ENCODE measurements at places on chromosomes 16 and 17. TPM values are rescaled to one million over a fixed set of nuclear protein-coding genes. Genes with fewer than 3 reads are reported as not detected.

ALOX15B gene
- 5.6 TPM for total RNA-seq

SLC38A8 gene
- not detected for total RNA-seq

SULT1A2 gene
- total RNA-seq, result not detected

HP gene
- not detected for total RNA-seq

KCNAB3 gene
- 1.3 TPM for total RNA-seq

RDM1 gene
- total RNA-seq, result 0.79 TPM

ADPRM gene
- 13.2 TPM for total RNA-seq

SLC47A1 gene
- 2.2 TPM for total RNA-seq

ARL5C gene
- not detected for total RNA-seq

TNFRSF13B gene
- not detected for total RNA-seq

DNAH3 gene
- total RNA-seq, result 0.15 TPM

KCNJ2 gene
- 3.3 TPM for total RNA-seq

HOXB2 gene
- total RNA-seq, result 28.7 TPM

CBFA2T3 gene
- 1.4 TPM for total RNA-seq

SERPINF2 gene
- 7.6 TPM for total RNA-seq

KRTAP3-1 gene
- not detected for total RNA-seq

NEK8 gene
- total RNA-seq, result not detected

ADGRG3 gene
- 2.8 TPM for total RNA-seq

PRR14 gene
- total RNA-seq, result 49.2 TPM

CRYM gene
- total RNA-seq, result 0.27 TPM

G6PC1 gene
- not detected for total RNA-seq

C16orf89 gene
- total RNA-seq, result 0.62 TPM

KIF19 gene
- total RNA-seq, result 2.0 TPM

CD300LB gene
- total RNA-seq, result not detected

KRTAP2-3 gene
- not detected for total RNA-seq

MPRIP gene
- 179 TPM for total RNA-seq

GPR142 gene
- total RNA-seq, result not detected

HOXB9 gene
- not detected for total RNA-seq

MYOCD gene
- total RNA-seq, result 138 TPM

TNRC6A gene
- 71.1 TPM for total RNA-seq

TMUB2 gene
- total RNA-seq, result 36.1 TPM

ODAD4 gene
- 2.2 TPM for total RNA-seq

PROCA1 gene
- 1.1 TPM for total RNA-seq

P2RX1 gene
- total RNA-seq, result 11.6 TPM

FUS gene
- 69.9 TPM for total RNA-seq

ZNF205 gene
- total RNA-seq, result 22.0 TPM

CDR2L gene
- 20.2 TPM for total RNA-seq

CDK12 gene
- total RNA-seq, result 33.0 TPM

PIRT gene
- total RNA-seq, result 1.3 TPM

UBALD2 gene
- total RNA-seq, result 8.0 TPM

TBC1D26 gene
- not detected for total RNA-seq

USP43 gene
- total RNA-seq, result 0.27 TPM

CD7 gene
- not detected for total RNA-seq

GPR139 gene
- not detected for total RNA-seq

PLEKHH3 gene
- 23.5 TPM for total RNA-seq

GRAP gene
- total RNA-seq, result 5.1 TPM

APOH gene
- not detected for total RNA-seq

CHD9NB gene
- total RNA-seq, result 0.17 TPM

RNPS1 gene
- 117 TPM for total RNA-seq

IRX3 gene
- 3.2 TPM for total RNA-seq

CDH13 gene
- total RNA-seq, result 9.2 TPM

SMPD3 gene
- 0.08 TPM for total RNA-seq

IRX6 gene
- total RNA-seq, result 0.64 TPM

NTN3 gene
- total RNA-seq, result not detected

PHLPP2 gene
- 17.2 TPM for total RNA-seq

TMEM204 gene
- 40.7 TPM for total RNA-seq
